ENCODE measurements at places on chromosomes 4 and X.

DNA sequence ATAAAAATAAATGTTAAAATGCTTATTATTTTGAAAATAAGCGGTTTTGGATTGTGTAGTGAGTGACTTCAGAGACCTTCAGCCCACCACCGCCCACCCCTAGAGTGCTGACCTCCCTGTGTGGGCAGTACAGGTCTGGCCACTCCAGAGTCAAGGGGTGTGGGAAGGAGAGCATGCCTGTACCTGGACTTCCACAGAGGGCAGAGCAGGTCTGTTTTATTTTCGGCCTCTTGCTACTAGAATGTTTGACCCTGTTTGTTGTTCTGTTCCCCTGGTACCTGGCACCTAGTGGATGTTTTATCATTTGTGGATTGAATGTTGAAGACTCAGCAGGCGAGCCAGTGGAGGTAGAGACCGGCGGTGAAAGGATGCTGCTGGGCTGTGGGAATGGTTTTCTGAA is 14.3 kb downstream of the PIGG start:
- no peak for DNase-seq

- DNase-seq = no peak
Observed at GRCh38 chr4:4361883-4362282, 25.0 kb upstream of the NSG1 start.

DNA sequence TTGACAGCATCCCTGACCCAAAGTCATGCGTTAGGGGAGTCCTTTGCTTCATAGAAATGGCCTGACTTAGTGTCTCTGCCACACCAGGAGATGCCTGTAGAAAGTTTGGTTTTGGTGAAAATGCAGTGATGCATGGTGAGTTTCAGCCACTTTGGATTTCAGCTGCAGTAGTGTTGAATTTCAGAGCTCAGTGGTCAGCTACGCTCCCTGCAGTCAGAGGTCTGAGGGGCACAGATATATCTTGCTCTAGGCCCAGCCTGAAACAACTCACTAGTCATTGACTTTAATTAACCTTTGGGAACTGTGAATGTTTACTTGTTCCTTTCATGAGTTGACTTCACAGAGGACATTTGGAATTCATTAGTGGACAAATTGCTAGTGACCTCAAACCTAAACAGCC is 17.5 kb downstream of the RBMX2 start:
- no peak for DNase-seq

DNA sequence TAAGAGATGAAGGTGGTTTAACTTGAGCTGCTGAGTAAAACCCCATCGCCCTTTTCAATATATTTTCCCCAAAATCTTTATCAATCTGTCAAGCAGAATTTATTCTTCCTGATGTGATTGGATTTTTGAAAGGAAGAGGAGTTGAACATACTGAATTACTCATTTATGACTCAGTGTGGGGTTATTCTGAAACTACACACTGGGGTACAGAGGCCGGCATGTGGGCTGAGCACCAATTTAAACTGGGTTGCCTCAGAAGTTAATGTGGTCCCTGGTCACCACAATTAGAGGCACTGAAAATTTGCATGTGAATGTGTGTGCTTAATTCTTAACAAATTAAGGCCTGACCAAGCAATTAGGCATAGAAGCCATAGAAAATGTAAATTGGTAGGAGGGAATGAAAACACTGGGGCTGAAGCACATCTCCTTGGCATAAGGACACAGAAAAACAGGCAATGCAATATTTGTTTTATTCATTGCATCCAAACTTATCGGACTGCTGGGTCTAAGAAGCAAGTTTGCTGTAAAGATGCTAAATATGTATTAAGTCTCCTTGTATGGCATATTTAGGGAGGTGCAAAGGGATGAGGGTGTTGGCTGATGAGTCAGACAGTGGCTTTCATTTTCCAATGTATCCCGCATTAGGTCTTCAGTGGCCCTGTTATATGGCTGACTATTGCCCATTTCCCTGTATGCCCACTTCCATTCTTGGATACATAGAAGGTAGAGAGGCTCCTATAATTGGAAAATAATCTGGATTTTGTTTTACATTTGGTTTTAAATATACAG is 170.9 kb downstream of the IL15 start:
- no peak for DNase-seq

GRCh38 chrX:133880032-133880443 is 105.4 kb downstream of the GPC3 start:
- DNase-seq = no peak

DNA sequence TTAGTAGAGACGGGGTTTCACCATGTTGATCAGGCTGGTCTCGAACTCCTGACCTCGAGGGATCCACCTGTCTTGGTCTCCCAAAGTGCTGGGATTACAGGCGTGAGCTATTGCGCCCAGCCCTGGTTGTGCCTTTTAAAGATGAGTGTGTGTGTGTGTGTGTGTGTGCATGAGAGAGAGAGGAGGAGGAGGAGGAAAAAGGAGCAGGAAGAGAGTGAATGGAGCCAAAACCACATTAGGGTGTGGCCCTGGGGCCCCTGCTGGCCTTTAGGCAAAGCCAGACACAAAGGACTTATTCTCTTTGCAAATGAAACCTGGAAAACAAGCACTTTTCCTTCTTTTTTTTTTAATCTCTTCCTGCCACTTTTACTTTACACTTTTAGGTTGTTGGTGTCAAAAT is 48.2 kb upstream of the KLF3 start:
- DNase-seq = no peak

- DNase-seq = peak; percentile 45
Observed at GRCh38 chr4:57163530-57164459, 53.6 kb upstream of the IGFBP7 start.

GRCh38 chr4:31005037-31005436 is 284.9 kb downstream of the PCDH7 start:
- no peak for DNase-seq

DNA sequence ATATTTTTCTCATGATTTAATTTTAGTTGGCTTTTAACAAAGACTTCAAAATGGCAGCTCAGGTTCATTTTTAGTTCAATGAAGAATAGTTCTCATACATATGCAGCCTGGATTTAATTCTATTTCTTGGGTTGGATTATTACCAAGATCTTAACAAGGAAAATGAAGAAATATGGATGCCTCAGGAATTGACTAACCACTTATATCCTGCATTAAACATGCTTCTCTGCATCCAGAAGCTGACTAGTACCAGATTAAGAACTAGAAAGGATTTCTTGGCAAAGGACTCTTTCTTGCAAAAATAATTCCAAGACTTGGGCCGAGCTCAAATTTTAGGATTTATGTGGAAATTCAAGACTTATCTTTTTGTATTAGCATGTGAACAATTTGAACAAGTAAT is 5.6 kb upstream of the KLHL2 start:
- DNase-seq = no peak

DNA sequence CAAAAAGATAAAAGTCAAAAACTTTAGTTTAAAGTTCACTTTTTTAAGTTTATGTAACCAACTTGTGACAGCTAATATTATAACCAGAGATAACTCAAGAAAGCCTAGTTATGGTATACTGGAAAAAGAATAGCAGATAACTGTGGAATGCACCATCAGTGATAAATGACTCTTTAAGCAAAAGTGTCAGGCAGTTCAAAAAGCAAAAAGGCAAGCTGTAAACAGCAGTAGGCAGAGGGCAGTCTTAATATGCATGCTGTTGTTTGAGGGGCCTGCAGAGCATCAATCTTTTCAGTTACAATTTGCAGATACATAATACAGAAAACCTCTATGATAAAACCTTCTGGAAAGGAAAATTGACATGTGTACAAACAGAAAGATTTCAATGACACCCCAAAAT is 81.8 kb upstream of the JADE1 start:
- DNase-seq = no peak

DNA sequence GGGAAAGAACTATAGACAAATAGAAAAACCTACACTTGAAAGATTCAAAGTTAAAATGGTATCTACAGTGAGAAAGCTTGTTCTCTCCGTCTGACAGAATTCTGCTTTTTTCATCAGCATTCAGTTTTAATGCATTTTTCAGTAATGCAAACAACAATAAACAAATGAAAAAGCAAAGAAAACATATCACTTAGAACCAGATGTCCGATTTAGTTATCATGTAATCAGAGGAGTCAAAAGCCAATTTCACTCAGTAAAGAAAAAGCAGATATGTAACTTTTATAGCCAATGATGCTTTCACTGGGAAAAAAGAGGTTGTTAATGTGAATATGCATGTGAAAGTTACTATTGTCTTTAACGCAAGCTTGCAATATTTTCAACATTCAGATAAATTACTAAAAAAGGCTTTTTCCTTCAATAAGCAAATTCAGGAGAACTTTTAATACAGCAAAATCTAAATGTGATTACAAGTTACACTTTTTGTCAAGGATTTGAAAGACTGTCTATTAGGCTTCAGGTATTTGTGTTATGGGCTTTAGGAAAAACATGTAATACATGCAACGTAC is 70.7 kb downstream of the TMEM47 start:
- DNase-seq = no peak

- DNase-seq = no peak
Observed at GRCh38 chrX:24228596-24228995, 79.1 kb downstream of the ZFX start.
